ENCODE measurements at places on chromosomes 16 and 17.
A peak's percentile ranks its signal among the peaks of the same experiment; 100 is the strongest.

- DNase-seq: peak; percentile 65
Observed at GRCh38 chr17:74770498-74771318, 5.4 kb downstream of the NAT9 start.

DNA sequence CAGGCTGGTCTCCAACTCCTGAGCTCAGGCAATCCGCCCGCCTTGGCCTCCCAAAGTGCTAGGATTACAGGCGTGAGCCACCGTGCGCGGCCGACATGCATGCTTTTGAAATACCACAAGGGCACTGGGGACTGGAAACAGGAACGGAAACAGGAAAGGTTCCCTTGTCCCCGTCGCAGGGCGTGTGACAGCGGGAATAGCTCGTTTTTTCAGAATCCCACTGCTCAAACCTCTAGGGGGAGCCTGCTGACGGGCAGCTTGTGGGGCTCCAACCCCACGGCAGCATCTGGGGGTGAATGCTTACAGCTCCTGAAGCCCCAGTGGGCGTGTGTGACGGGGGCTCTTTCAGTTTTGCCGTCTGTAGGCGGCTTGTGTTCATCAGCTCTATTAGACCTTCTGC lies 18.8 kb upstream of the ASGR2 start:
- peak; percentile 14 for DNase-seq

- no peak for DNase-seq
Observed at GRCh38 chr17:13920413-13920812, 148.9 kb upstream of the COX10 start.

DNA sequence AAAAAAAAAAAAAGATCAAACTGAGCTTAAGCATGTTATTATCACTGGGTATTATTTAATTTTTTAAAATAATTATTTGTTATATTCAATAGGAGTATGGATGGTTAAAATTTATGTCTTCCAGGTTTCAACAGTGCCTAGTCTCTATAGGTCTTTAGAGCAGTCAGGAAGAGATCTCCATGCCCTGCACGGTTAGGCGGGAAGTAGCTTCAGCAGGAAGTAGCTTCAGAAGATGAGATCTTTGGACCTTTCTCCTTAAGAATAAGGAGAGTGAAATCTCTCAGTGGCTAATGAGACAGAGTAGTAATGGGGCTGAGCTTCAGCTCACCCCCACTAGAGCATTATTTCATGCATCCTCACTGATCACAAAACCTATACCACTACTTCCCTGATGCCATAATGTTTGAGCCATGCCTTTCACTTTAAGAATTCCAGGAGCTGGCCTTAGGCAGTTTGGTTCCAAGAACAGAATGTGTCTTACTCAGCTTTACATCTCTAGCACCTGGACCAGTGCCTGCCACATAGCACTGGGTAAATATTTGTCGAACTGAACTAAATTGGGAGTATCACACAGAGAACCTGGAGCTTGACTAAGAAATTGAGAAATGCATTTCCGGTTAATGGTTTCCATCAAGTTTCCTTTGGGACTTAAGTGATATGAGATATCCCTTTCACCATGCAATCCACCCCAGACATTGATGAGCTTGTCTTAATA lies 43.5 kb downstream of the SCPEP1 start:
- DNase-seq: no peak

GRCh38 chr17:60602385-60602742 lies 2.4 kb downstream of the PPM1D start:
- DNase-seq: no peak

DNA sequence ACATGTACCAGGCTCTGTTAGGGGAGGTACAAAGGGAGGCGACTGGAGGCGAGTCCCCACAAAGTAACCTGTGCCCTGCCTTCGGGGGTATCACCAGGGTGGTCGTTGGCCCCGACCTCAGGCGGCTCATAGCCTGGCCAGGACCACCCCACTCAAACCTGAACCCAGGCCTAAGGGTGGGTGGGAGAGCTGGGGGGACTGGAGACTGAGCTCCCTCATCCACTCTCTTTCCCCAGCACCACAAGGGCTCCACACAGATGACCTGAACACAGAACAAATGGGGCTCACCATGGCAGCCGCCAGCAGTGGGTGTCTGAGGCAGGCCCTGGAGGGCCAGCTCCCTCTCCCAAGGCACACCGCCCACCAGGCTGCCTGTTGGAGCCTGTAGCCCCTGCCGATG lies 120.6 kb upstream of the TNRC6C start:
- no peak for DNase-seq

DNA sequence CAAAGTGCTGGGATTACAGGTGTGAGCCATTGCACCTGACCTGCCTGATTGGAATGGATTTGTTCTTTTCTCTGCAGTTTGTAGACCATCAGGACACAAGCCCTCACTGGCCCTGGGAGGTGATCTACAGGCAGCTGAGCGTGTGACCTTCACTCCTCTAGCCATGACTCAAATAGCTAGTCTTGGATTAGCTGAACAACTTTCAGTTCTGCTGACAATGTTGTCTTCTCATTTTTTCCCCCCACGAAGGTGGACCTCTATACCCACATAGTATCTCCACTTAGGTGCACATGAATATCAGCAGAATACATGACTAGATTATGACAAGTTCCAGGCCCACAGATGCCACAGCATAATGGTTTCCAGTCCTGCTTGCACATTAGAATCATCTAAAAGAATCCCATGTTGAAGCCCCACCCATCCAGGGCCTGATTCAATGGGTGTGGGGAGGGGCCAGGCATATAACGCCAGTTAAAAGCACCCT lies 36.8 kb downstream of the HS3ST3B1 start:
- DNase-seq: peak; percentile 58

- DNase-seq: no peak
Observed at GRCh38 chr17:38656959-38657823, 17.6 kb downstream of the EPOP start.

DNA sequence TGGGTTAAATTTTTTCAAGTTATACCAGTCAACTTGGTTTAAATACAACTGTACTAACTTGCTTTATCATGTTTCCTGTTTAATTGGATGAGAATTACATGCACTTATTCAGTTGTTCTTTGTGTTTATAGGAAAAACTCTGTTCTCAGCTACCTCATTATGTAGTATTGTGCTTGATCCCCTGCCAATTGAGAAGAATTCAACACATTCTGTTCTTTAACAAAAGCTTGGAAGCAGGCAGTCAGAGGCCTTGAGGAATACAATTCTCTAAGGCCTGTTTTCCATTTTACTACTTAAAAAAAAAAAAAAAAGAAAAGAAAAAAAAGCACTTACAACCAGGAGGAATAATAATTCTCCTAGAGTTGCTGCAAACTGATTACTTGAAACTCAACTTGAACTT lies 60.6 kb upstream of the CMIP start:
- no peak for DNase-seq

DNA sequence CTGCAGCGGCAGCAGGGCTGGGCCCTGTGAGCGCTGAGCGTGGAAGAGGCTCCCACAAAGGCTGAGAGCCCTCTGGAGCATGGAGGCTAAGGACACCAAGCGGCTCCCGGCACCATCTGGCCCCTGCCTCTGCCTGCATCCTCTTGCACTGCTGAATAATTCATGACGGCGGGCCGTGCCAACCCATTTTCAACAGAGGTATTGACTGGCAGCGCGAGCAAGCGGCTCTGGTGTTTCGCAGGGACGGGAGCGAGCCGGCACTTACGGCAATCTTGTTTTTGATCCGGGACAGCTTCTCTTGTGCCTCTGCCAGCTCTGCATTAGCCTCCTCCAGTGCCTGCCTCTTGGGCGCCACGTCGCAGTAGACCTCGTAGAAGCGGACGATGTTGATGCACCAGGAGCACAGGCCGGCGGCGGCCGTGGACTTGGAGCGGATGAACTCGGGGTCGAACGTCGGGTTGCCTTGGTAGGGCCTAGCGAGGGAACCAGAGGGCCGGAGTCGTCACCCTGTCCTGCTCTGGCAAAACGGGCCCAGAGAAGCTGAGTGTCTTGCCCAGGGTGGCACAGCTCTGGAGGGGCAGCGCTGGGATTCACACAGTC lies 80.4 kb downstream of the PGS1 start:
- no peak for DNase-seq

DNA sequence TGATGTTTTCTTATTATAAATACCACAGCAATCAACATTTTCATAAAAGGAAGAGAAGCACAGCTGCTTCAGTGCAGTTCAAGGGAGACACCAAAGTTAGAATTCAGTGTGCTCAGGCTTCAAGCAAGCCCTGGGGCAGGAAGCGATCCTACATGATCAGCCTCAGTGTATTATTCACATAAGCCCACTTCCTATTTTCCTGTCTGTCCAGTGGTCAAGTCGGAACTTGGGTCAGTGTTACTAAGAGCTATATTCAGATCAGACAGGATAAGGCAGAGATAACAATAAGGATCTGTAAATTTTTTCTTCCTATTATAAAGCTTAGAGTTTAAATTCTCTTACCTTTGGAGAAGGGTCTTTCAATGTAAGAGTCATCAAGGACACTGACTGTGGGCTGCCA lies 12.9 kb downstream of the HEATR6 start:
- DNase-seq: no peak

- no peak for DNase-seq
Observed at GRCh38 chr16:28524681-28525171, 14.0 kb downstream of the NUPR1 start.

- no peak for DNase-seq
Observed at GRCh38 chr17:80349151-80349651, 65.8 kb upstream of the ENDOV start.

GRCh38 chr17:78384479-78385175 lies 6.2 kb downstream of the PGS1 start:
- no peak for DNase-seq

- no peak for DNase-seq
Observed at GRCh38 chr17:75096082-75096625, 8.4 kb downstream of the SLC16A5 start.

- DNase-seq: no peak
Observed at GRCh38 chr17:59491353-59492090, 73.9 kb upstream of the DHX40 start.

- no peak for DNase-seq
Observed at GRCh38 chr17:49987681-49988441, 7.2 kb downstream of the DLX3 start.

DNA sequence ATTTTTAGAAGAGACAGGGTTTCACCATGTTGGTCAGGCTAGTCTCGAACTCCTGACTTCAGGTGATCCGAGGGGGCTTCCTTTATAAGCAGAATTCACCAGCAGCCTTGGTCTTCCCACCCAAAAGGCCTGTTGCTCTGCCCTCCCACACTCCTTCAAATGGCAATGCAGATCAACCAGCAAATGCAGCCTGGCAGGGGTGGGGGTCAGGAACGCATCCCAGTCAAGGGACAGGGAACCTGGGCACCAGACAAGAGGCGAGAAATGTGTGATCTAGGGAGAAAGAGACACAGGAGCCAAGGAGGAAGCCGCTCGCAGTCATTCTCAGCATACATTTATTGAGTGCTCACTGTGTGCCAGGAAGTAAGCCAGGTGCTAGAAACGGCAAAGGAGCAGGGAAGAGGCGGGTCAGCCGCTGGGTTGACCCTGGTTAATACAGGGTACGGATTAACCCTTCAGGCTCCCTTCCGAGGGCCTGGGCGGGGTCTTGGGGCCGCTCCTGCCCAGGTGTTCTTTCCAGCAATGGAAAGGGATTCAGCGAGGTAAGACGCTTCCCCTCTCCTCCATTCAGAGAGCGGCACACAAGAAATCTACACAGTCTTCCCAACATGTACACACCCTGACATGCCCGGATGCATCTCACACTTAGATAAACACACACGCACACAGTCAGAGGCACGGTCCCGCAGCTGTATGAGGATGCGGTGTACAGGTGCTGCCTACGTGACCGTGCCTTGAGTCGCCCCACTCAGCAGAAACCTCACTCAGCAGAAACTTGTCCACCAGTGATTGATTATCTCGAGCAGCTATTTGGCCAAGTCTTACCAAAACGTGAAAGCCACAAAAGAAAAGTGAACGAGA lies 6.6 kb upstream of the PITPNA start:
- no peak for DNase-seq

DNA sequence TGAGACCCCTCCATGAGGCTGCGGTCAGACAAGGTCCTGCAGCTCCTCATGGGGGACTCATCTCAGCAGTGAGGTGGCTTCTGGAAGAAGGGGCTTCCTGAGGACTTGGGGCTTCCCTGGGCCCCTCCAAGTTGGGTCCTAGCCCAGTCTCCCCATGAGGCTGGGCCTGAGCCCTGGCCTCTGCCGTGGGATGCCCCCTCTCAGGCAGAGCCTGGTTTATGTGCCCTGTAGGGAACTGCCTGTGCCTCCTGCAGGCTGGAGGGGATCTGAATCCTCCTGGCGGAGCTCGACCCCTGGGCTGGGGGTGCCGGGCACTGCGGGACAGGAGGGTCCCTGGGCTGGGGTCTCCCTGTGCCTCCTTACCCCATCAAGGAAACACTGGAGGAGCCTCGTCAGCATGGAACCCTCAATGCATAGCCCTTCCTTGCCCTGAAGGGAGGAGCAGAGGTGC lies 45.8 kb downstream of the TNFRSF13B start:
- DNase-seq: no peak

- peak; percentile 57 for DNase-seq
Observed at GRCh38 chr17:15502369-15503112, 35.1 kb upstream of the CDRT4 start.

- DNase-seq: peak; percentile 4
Observed at GRCh38 chr16:74700116-74700437, 585 bp downstream of the MLKL start.

- DNase-seq: no peak
Observed at GRCh38 chr17:16971458-16972338, at the start of gene TNFRSF13B. Gene TNFRSF13B (minus strand): TSS chr17:16972118. CDS start chr17:16972075, 43 bp downstream.

All from activated T-cell treated with anti-CD3 and anti-CD28 coated beads for 24 hours (primary cell).